ENCODE measurements at places on chromosomes 13 and 19.

DNA sequence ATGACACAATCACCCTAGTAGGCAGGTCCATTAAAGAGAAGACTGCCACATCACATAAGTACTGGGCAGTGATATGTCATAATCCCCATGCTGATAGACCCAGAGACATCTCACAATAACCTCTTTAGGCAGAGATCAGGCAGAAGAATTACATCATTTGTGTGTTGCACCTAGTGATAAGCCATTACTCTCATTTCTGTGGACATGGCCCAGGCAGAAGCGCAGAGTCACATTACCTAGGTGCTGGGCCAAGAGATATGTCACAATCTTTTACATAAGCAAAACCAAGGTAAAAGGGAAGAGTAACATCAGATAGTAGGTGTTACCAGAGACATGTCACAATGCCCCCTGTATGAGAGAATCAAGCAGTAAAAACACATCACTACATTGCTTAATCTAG is 71.9 kb downstream of the ZNF726 start:
- no peak for DNase-seq

- DNase-seq = no peak
Measured at GRCh38 chr13:107258599-107259187, 690.8 kb upstream of the ARGLU1 start.

DNA sequence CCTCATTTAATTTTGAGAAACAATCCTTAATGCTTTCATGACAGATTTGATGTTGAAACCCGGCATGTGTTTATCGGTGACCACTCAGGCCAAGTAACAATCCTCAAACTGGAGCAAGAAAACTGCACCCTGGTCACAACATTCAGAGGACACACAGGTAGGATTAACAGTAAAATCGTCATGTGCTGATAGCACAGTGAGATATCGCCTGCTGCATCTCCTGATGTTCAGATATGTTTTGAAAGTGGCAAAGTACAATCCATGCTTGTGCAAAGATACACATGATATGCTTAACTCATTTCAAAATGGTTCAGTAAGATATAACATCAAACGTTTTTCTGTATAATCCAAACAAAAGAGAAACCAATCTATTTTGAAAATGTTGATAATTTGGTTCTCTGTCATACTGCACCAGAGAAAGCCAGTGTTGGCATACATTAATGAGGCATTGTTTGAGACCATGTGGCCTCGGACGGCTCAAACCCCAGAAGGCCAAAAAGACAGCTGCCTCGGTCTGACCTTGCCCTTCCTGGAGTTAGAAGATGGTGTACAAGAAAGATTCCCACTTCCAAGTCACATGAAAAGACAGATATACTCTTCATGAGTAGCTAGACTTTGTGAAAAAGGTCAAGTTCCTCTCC is 76.2 kb downstream of the DHRS12 start:
- no peak for DNase-seq

GRCh38 chr13:51913421-51914136 is 51.8 kb downstream of the CCDC70 start:
- DNase-seq = no peak

DNA sequence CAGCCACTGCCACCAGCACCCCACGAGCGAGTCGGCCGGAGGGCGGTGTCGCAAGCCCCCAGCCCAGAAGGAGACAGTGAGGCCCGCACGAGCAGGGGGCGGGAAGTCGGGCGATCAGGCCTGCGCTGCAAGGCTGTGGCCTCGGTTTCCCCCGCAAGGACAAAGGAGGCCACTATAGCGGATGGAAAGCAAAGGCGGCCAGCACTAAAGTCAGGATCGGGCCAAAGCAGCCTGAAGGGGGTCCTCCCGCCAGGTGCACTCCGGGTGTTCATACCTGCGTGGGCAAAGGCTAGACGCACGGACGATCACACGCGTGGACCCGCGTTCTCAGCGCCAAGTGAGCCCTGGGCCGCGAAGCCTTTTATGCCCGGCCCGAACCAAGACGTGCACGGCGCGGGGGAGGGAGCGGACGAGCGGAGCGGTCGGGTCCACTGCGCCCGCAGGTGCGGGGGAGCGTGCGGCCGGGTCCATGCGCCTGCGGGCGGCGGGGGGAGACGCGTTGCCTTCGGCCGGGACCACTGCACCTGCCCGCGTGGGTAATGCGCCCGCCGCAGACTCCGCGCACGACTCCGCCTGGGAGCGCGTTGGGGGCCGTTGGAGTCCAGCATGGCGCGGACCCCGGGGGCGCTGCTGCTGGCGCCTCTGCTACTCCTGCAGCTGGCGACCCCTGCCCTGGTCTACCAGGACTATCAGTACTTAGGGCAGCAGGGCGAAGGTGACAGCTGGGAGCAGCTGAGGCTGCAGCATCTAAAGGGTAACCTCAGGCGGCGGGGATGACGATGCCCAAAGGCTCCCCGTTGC is at the start of the genes PRDX2 and THSD8:
PRDX2 (minus strand) TSS at position 335 of the 801 bp plus-strand sequence. CDS start 539 bp downstream, outside the sequence.
THSD8 (plus strand) TSS at position 604 of the 801 bp plus-strand sequence; CDS start at position 607, 3 bp downstream.
- DNase-seq = peak; percentile 73

GRCh38 chr13:79190932-79191331 is 215.1 kb downstream of the RBM26 start:
- DNase-seq = no peak

- no peak for DNase-seq
Measured at GRCh38 chr19:9863759-9864158, 28.6 kb downstream of the PIN1 start.

DNA sequence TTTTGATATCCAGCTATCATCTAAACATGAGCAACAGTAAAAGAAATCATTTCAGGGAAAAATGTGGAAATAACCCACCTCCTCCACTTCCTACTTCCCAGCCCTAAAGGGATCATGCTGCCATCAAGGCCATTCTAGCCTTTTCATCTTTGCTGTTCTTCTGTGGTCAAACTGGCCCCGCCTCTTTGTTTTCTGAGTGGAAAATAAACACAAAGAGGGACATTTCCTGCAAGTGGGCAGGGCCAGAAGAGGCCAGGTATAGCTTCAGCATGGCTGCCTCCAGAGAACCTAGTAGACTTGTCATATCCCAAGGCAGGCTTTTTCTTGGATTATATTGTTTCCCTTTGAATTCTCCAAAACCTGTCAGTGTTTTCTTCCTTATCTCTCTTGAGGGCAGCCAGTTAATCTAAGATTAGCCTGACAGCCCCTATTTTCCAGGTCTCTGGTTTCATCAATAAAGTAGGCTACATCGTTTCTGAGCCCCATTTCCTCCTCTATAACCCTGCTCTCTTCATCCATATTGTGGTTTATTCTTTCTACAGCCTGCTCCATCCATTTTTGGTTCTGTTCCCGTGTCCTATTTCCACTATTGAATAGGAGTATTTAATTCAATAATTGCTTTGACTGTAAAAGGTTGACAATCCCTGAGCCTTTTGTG is 117.6 kb downstream of the GPC6 start:
- no peak for DNase-seq

DNA sequence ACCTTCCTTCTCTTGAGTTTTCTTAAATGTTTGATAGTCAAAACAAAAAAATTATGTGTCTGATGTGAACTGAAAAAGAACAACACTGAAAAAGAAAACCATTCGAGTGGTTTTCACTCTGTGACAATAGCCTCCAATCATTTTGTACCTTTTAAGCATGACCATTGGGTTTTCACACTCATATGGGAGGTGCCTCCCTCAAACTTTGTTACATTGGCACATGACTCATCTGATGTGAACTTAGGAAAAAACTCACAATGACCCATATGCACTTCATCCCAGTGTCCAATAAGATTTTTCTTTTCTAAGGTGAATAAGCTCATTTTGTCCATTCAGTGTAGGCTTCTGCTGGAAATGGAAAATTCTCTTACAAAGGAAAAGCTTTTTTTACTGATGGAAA is 66.6 kb upstream of the XPO4 start:
- no peak for DNase-seq

- no peak for DNase-seq
Measured at GRCh38 chr19:47228168-47228936, 2.6 kb downstream of the BBC3 start.

- DNase-seq = no peak
Measured at GRCh38 chr19:48772503-48772953, 17.2 kb downstream of the FGF21 start.

DNA sequence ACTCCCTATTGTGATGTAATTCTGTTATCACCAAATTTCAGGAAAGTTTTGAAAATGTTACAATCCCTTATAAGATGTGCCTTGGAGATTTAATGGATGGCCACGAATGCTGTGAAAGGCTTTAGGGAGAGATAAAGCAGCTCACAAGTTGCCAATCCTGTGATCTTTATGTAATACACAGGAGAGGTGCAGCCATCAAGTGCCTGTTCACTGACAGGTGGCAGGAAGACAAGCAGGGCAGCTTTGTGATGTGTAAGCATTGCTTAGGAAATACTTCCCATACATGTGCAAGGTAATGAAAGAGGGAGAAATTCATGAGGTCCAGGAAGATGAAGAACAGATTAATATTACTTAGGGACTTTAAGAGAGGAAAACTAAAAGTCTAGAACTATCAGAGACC is 628.8 kb downstream of the SLITRK6 start:
- DNase-seq = no peak

DNA sequence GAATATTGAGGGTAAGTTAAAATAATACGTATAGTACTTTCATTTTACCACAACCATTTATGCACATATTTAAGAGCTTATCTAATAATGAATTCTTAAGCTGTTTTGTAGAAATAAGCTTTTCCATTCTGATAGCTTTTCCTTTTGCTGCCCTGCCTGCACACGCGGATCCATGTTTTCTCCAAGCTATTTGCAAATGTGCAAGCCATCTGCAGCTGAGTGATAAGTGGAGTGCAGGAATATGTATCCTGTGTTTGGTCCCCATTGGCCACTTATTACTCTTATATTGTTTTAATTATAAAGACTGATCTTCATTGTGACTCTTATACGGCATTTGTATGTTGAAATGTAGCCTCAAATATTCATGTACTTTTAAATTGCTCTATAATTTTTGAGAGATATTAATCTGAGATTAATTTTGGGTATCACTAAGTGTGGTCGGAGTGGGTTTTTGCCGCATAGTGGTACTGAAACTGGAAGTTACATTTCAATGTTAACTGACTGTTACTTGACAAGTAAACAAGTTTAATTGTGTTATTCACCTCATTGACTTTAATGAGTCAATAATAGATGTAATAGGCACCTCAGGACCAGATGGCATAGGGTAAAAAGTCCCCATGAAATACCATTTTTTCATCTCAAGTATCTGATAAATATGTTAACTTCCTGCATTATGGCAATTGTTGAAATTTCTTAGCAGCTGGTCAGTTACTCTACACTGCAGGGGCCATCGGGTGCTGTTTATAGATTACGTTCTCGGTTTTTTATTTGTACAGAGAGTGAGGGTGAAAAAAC is 1567.4 kb downstream of the EFNB2 start:
- DNase-seq = no peak

DNA sequence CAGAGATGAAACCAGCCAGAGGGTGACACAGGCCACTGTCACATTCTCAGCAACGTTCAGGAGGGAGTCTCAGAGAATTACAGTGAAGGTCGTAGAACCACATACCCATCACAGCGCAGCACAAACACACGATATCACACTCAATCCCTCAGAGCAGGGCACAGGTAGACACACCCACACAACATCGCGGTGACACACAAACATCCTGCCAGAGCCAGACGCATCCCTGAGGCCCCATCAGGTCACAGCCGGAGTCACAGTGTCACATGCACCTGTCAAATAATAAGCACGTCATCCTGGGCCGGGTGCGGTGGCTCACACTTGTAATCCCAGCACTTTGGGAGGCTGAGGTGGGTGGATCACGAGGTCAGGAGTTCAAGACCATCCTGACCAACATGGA is 17.5 kb downstream of the ELAVL3 start:
- no peak for DNase-seq

DNA sequence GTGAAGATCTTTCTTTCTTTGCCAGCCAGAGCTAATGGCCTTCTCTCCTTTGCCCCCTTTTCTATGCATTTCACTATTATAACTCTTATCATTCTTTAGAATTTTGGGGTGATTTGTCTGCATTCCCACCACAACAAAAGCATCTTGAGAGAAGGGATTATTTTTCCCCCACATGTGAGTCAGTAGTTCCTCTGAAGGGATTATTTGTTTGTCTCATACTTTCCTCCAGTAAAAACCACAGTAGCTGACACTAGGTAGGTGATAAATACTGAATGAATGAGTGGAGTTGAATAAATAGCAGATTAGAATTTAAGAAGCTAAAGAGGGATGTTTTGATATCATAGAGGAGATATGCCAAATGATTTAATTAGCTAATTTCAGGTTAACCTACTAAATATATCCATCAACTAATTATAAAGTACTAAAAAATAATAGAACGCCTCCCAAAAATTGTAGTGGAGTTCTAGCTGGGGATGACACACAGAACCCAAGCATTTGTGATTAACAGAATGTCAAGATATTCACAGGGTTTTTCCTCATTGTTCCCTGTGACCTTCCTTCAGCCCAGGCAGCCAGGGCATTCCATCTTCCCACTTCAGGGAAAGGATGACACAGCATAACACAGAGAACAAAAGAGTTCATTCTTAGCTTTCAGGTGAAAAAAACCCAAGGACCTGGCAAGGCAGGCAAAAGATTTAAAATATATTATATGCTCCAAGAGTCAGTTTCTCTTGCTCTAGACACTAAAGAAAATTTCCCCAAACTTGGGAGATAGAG is 3.5 kb upstream of the TBC1D4 start:
- no peak for DNase-seq

- no peak for DNase-seq
Measured at GRCh38 chr19:6498294-6499036, 3.6 kb downstream of the TUBB4A start.
